CD8-positive, alpha-beta memory T cell (primary cell): ENCODE measurements at places on chromosomes 4 and X. TPM values are rescaled to one million over a fixed set of nuclear protein-coding genes. Genes with fewer than 3 reads are reported as not detected.

- DNase-seq: no peak
- no peaks in the 10 kb centered on the region for H3K4me1 ChIP-seq
These were observed 23.8 kb upstream of the HPSE start for GRCh38 chr4:83358410-83358809.

- no peaks in the 10 kb centered on the region for H3K36me3 ChIP-seq
- no peak overlapping the region for H3K4me3 ChIP-seq
- H3K27me3 ChIP-seq: no peaks in the 10 kb centered on the region
- DNase-seq: no peak
These were observed 79.8 kb upstream of the GPM6A start for GRCh38 chr4:175891851-175892250.

MID1 gene
- total RNA-seq: not detected

- no peak overlapping the region for H3K27ac ChIP-seq
- no peak overlapping the region for H3K4me3 ChIP-seq
- no peaks in the 10 kb centered on the region for H3K4me1 ChIP-seq
- DNase-seq: no peak
- no peaks in the 10 kb centered on the region for H3K27me3 ChIP-seq
These were observed 1967.9 kb downstream of the C4orf33 start for GRCh38 chr4:131063878-131064277.

DNA sequence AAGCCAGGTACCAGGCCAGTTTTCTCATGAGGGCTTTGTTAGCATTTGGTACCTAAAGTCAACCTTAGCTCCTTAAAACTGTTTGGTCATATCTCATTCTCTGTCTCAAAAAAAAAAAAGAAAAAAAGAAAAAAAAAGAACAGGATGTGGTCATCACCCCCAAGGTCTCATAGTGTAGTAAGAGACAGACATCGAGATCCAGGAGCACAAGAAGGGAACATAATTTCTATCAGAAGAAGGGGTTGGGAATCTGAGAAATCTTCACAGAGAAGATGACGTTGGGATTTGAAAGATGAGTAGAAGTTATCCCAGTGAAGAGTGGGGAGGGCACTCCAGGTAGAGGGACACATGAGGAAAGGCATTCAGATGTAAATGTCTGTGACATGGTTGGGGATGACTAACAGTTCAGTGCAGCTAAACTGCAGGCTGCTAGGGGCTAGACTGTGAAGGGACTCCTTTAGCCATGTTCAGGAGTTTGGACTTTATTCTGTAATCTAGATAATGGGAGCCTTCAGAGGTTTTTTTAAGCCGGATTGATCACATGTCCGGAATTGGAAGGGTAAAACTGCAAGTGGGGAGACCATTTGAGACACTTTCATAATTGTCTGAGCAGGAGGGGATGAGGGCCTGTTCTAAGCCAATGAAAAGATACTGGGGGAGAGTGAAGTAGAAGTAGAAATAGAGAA, 26.9 kb upstream of the GJB1 start:
- no peaks in the 10 kb centered on the region for H3K36me3 ChIP-seq
- peak; percentile 57 for DNase-seq
- H3K4me3 ChIP-seq: peak overlapping the region; percentile 47
- H3K27me3 ChIP-seq: no peaks in the 10 kb centered on the region
- H3K4me1 ChIP-seq: peaks cover 12% of the 10 kb centered on the region

DNA sequence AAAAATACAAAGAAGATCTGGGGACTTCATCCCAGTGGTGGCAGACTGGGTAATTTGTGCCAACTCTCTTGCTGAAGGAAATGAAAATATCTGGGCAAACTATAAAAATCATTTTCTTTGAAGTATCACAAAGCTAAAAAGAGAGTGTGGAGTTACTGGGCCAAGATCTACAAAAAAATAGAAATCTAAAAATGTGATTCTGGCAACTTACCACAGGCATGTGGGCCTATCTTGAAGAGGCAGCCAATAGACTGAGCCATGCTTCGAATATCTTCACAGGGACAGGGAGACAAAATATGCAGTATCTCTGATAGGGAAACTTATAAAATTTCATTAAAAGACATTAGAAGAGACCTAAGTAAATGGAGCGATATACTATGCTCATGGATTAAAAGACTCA, 168.8 kb downstream of the RCHY1 start:
- H3K4me1 ChIP-seq: no peaks in the 10 kb centered on the region
- H3K4me3 ChIP-seq: no peak overlapping the region
- no peaks in the 10 kb centered on the region for H3K27me3 ChIP-seq
- DNase-seq: no peak
- H3K36me3 ChIP-seq: no peaks in the 10 kb centered on the region
- H3K27ac ChIP-seq: no peak overlapping the region

DNA sequence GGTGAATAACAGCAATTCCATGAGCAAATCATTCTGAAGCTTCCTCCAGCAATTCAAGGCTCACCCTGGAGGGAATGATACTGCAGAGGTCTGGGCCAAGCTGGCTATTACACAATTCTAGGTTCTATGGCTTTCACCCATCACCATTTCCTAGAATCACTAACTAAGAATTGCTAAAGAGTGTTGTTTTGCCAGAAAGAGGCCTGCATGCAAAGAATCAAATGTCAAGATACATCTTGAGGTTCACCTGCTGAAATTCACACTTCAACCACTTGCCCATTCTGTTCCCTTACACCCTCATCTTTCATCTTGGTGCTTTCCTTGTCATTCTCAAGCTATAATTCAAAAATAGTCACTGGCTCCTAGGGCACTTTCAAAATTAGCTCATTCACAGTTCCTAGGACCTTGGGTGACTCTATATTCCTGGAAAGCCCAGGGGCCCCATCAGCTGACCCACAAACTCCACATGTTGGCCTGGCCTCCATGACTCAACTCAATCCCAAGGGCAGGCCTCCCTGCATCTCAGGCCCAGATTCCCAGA, 7.0 kb downstream of the APBB2 start:
- H3K27me3 ChIP-seq: no peaks in the 10 kb centered on the region
- no peak overlapping the region for H3K27ac ChIP-seq
- H3K4me1 ChIP-seq: no peaks in the 10 kb centered on the region
- H3K36me3 ChIP-seq: no peaks in the 10 kb centered on the region
- DNase-seq: no peak

DNA sequence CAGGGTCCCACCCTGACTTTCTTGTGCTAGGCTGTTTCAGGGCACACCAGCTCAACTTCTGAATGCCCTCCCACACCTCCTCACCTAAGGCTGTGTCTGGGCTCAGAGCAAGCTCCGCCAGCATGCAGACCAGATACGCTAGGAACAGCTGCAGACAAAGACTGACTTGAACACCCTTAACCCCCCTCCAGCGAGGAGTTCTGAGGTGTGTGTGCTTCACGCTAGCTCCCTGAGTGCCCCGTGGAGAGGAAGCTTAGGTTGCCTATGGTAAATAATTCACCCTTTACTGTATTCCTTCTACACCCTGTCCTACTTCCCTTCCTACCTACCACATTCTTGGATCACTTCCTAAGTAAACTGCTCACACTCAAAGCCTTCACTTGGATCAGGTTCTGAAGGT, 115.0 kb downstream of the VCX3B start:
- H3K4me1 ChIP-seq: no peaks in the 10 kb centered on the region
- H3K4me3 ChIP-seq: no peak overlapping the region
- H3K27me3 ChIP-seq: no peaks in the 10 kb centered on the region
- no peak for DNase-seq
- no peak overlapping the region for H3K27ac ChIP-seq

DNA sequence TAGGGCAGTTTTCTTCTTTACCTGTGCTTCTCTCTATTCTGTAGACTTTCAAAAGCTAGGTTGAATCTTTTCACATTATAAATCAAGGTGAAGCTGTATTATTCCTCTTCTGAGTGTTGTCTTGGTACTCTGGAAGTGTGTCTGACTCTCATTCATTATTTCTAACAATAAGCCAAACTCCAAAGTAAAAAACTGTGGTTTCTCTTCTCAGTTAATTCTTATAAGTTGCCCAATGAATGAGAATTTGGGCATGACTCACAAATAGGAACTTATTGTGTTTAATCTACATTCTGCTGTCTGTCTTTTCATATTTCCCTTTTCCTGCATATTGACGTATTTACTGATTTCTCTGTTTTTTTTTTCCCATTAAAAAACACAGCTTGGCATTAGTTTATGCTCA, 714.5 kb downstream of the CCSER1 start:
- H3K27ac ChIP-seq: no peak overlapping the region
- no peaks in the 10 kb centered on the region for H3K36me3 ChIP-seq
- H3K27me3 ChIP-seq: no peaks in the 10 kb centered on the region
- H3K4me1 ChIP-seq: no peaks in the 10 kb centered on the region
- no peak overlapping the region for H3K4me3 ChIP-seq

GRCh38 chr4:85067342-85067741, 100.9 kb upstream of the WDFY3 start:
- no peak overlapping the region for H3K4me3 ChIP-seq
- no peaks in the 10 kb centered on the region for H3K4me1 ChIP-seq
- no peaks in the 10 kb centered on the region for H3K27me3 ChIP-seq
- H3K36me3 ChIP-seq: no peaks in the 10 kb centered on the region
- no peak for DNase-seq
- H3K27ac ChIP-seq: no peak overlapping the region

SPATA4 gene
- not detected for total RNA-seq

DNA sequence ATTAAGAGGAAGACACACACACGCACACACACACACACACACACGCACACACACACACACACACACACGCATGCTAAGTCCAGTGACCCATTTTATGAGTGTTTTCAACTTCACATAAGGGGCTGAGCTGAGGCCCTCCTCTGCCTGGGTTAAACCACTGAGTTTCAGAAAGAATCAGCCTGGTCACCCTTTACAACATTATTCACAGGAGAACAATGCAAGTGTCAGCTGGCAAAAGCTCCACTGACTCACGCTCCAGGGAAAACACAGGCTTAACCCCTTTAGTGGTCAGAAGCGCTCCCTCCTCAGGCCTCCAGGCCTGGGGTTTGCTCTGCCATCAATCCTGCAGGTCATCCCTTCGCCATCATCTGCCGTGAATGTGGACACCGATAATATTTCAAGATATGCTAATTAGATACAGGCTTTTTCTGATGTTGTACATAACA, 46.9 kb downstream of the ACOX3 start:
- no peak overlapping the region for H3K4me3 ChIP-seq
- H3K4me1 ChIP-seq: no peaks in the 10 kb centered on the region
- DNase-seq: no peak
- H3K27ac ChIP-seq: no peak overlapping the region
- H3K27me3 ChIP-seq: no peaks in the 10 kb centered on the region

- no peak for DNase-seq
- H3K4me3 ChIP-seq: no peak overlapping the region
- H3K4me1 ChIP-seq: peaks cover 3% of the 10 kb centered on the region
These were observed 8.9 kb upstream of the P2RY8 start for GRCh38 chrX:1545776-1546408.

SLITRK2 gene
- total RNA-seq: not detected

DNA sequence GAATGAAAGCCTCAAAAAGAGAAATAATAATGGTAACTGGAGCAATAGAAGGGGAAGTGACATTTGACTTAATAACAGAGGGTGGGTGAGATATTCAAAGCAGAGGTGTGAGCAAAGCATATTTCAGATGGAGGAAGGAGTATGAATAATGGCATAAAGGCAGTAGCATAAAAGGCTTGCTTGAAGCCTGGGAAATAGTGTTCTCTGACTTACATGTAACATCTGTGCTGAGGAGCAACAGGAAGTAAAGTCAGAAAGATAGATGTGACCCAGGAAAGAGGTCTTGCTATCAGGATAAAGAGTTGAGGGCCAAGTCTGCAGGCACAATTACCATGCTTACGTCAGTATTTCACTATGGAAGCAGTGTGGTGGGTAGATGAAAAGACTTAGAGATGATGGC, 28.4 kb downstream of the ATP10D start:
- no peak for DNase-seq
- H3K4me1 ChIP-seq: peaks cover 9% of the 10 kb centered on the region
- no peak overlapping the region for H3K4me3 ChIP-seq

- no peak overlapping the region for H3K27ac ChIP-seq
- DNase-seq: no peak
- H3K4me3 ChIP-seq: no peak overlapping the region
- no peaks in the 10 kb centered on the region for H3K36me3 ChIP-seq
- no peaks in the 10 kb centered on the region for H3K4me1 ChIP-seq
These were observed 50.8 kb upstream of the PPP2R2C start for GRCh38 chr4:6523251-6523650.

DNA sequence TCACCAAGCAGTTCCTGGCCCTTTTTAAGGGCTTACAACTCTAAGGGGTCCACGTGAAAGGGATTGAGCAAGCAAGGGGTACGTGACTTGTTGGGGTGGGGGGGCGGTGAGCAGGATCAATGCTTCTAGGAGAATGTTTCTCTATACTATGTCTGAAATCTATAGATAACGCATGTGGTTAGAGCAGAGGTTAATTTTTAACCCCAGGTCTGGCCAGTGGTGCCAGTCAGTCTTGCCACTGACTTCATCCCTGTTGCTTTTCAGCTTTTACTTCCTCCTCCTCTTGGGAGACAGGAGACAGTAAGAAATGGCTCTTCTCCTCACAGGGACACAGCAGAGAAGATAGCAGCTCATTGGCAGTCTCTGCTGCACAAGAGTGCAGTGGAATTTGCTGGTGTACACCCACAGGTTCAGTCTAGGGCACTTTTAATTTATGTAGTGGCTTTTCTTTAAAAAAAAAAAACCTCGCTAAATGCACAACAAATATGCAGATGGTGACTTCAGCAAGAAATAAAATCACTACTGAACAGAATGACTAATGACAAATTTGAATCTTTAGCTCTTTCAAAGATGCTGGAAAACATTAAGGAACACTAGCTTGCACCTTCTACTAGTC, 190.5 kb downstream of the CCNG2 start:
- DNase-seq: no peak
- H3K36me3 ChIP-seq: no peaks in the 10 kb centered on the region
- H3K4me3 ChIP-seq: no peak overlapping the region
- no peaks in the 10 kb centered on the region for H3K27me3 ChIP-seq

LRRC66 gene
- 0.09 TPM for total RNA-seq

- peak overlapping the region; percentile 29 for H3K27ac ChIP-seq
- peak; percentile 27 for DNase-seq
- H3K4me3 ChIP-seq: peak overlapping the region; percentile 95
- H3K4me1 ChIP-seq: no peaks in the 10 kb centered on the region
- H3K36me3 ChIP-seq: no peaks in the 10 kb centered on the region
These were observed 3.9 kb downstream of the MAML3 start for GRCh38 chr4:140149846-140150635.

GRCh38 chrX:42900947-42901346, 123.0 kb upstream of the PPP1R2C start:
- H3K27me3 ChIP-seq: no peaks in the 10 kb centered on the region
- DNase-seq: no peak
- H3K4me3 ChIP-seq: no peak overlapping the region
- no peaks in the 10 kb centered on the region for H3K4me1 ChIP-seq
- no peaks in the 10 kb centered on the region for H3K36me3 ChIP-seq
- no peak overlapping the region for H3K27ac ChIP-seq

DNA sequence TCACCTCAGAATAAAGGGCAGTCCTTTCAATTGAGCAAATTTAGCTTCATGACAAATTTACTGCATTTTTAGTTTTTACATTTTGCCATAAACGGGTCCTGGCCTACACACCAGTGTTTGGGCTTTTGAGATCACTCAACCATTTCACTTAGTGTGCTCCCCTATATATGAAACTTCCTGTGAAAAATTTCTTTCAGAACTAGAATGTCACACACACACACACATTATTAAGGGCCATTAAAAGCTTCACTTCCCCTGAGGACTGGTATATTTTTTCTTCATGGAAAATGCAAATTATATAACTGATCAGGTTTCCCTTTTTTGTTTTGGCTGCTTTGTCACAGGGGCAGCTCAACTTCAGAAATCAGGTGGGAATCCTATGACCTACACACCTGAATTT, 206.5 kb downstream of the ENOX2 start:
- H3K27me3 ChIP-seq: no peaks in the 10 kb centered on the region
- no peaks in the 10 kb centered on the region for H3K36me3 ChIP-seq
- H3K4me3 ChIP-seq: no peak overlapping the region
- DNase-seq: no peak

TMEM35A gene
- not detected for total RNA-seq

CSAG3 gene
- total RNA-seq: not detected
